ENCODE measurements at places on chromosomes 5 and 9.

DNA sequence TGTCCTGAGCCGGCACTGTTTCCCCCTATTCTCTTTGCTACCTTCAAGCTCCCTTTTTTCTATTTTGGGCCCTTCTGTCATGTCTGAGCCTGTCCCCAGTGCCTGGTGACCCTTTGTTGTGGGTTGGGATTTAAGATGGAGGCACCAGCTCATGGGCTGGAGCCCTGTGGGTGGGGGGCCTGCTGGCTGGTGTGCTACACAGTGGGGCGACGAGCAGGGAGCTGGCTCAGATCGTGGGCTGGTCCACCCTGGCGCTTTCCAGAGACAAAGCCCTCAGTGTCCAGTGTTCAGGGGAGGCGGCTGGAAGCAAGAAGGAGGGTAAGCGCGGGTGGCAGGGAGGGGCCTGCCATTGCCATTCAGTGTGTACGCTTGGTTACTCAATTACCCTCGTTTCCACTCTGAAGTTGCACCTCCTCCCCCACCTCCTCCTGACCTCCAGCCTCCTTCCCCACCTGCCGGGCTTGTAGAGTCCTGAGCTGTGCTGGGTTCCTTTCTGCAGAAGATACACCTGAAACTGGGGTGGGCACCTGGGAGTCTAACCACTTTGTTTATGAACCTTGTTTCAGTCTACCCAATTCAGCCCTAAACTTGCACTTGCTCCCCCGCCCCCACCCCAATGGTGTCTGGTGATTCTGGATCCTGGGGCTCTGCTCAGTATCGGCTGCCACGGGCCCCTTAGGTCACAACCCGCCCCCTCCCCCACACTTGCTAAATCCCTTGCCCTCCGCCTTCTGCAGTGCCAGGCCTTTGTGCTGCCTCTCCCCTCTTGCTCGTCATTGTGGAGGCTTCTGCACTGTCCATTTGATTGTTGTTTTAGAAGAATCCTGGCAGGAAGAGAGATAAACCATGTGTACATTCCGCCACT is 49.9 kb downstream of the MVB12B start:
- DNase-seq: no peak

DNA sequence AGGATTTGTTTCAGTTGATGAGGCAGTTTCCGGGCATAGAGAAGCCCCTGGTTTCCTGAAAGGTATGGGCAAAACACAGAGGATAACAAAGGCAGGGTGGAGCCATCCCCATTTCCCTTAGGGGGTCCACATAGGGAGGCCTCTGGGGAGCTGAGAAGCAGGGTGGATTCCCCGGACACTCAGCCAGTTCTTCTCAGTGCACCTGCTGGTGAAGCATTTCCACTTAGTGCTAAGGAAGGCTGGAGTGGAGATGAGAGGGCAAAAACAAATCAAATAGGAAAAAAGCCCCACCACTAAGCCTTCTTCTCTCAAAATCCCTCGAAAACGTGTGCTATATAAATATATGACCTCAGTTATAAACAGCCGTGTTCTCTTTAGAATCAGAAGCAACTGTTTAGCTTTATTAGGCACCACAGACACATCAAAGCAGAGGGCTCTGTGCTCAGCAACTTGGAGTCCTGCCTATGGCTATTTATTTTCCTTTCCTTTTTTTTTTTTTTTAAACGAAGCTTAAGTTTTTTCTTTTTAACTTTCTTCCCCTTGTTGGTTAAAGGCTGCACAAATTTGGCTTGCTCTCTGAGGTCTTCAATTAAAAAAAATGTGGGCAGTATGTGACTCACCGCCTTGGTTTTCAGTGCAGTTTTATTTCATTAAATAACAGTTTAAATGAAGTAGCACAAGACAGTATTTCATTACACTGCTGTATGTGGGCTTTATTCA is 67.7 kb downstream of the PRDM6 start:
- no peak for DNase-seq

GRCh38 chr5:149796030-149796429 is 65.9 kb downstream of the PPARGC1B start:
- no peak for DNase-seq

DNA sequence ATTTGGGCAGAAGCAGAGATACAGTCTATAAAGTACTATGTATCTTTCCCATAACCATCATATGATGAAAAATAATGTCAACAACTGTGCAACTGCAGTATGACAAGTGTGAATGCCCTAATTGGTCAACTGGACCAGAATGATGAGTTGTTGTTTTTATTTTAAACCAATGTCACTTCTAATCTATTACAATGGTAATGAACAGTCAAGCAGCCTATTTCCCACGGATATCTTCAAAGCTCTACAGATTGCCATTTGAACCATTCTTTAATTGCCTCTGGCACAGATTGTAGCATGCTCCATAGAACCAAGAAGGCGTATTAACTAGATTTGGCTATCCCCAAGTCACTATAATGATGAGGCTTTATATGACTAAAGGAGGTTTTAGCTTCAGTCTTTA is 233.6 kb downstream of the TRPM3 start:
- no peak for DNase-seq

DNA sequence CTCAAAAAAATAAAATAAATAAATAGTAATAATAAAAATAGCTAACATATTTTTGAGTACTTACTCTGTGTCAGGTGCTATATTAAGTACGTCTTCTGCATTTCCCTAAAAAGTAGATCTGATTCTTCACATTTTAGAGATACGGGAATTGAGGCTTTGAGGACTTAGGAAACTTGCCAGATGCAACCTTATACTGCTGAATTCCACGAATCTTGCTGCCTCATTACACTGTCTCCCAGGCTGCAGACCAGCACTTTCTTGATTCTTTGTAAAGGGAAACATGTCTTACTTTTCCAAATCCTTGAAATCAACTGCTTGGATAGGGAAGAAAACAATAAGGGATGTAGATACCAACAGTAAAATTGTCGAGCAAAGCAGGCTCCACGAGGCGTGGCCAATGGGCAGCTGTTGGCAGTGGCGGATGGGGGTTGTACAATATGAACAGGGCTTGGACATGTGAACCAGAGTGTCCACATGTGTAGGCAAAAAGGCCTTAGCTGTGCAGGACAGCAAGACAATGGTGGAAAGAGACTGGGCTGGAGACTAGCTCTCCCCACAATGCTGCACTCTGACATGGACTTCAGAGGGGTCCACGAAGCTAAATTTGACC is 124.3 kb upstream of the RAI14 start:
- DNase-seq: no peak

- DNase-seq: peak; percentile 51
Observed at GRCh38 chr9:18438300-18438925, 35.5 kb upstream of the ADAMTSL1 start.

GRCh38 chr9:70229579-70229978 is 29.2 kb upstream of the SMC5 start:
- no peak for DNase-seq

DNA sequence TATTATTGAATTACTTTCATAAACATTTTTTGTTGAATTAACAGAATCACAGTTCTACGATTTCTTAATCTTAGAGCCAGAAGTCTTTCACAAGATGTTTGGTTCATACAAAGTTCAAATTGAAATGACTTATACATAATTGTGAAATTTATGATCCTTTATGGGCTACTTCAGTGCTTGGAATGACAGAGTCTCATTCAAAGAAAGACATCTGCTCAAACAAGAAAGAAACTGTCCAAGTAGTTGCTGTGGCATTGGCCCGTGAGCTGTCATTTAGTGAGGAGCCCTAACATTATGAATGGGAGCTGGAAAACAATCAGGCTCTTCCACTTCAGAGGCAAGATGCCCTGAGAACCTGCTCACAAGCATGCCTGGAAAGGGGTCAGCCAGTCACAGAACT is 63.4 kb downstream of the AUH start:
- no peak for DNase-seq
